Activated T-helper 1 cell treated with Interleukin-2 at 50 U/mL for 16 hours (primary cell): ENCODE measurements at places on chromosomes 4 and X.
A peak's percentile ranks its signal among the peaks of the same experiment; 100 is the strongest.

- DNase-seq, result no peak
Observed at GRCh38 chr4:89248879-89249281, 58.7 kb downstream of the GPRIN3 start.

- DNase-seq, result no peak
Observed at GRCh38 chr4:772118-772517, 53.8 kb downstream of the CPLX1 start.

DNA sequence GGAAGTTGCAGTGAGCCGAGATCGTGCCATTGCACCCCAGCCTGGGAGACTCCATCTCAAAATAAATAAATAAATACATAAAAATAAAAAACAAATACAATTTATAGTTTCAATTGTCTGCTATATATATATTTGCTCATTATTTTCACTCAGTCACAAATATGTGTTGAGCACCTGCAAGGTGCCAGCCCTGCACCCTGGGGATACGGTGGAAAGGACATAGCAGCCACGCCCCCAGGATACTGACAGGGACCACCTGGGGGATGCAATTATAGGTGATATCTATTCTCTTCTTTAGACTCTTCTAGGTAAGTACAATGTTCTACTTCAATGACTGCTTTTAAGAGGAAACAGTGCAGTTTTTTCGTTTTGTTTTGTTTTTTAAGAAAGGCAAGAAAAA, 85.0 kb downstream of the JAKMIP1 start:
- DNase-seq, result no peak

- no peak for DNase-seq
Observed at GRCh38 chr4:128571747-128572146, 237.8 kb upstream of the JADE1 start.

GRCh38 chr4:26028793-26029567, 115.0 kb downstream of the SMIM20 start:
- DNase-seq, result peak; percentile 34
